T-helper 9 cell (primary cell): ENCODE measurements at places on chromosomes 1 and 21.

GRCh38 chr1:25807480-25808390 is 7.7 kb downstream of the SELENON start:
- DNase-seq = no peak

- DNase-seq = no peak
Observed at GRCh38 chr1:180043785-180044184, 89.2 kb downstream of the CEP350 start.

DNA sequence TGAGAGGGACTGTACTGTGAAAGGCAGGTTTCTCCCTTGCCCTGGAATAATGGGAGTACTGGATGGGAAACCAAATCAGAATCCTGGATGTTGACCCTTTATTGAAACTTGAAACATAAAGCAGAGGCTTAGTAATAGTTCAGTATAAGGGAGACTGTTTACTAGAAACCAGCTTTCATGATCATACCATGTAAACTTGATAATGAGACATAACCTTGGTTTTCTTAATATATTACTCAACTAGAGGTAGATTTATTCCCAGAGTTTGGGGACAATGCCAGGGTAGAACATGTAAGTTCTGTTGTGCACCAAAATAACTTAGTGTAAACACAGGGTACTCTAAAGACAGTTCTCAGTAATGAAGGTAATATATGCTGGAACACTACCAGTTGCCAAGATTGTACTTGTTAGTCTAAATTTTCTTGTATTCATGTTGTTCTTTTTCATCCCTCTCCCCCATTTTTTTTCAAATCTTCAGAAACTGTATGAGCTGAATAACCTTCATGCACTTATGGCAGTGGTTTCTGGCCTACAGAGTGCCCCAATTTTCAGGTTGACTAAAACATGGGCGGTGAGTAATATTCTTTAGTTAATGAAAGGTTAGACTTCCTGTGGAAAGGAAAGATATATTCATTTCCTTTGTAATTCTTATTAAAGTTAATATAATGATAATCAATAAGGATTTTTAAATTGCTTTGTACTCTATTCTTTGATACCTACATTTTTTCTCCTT is 49.6 kb downstream of the ANGPTL1 start:
- no peak for DNase-seq

DNA sequence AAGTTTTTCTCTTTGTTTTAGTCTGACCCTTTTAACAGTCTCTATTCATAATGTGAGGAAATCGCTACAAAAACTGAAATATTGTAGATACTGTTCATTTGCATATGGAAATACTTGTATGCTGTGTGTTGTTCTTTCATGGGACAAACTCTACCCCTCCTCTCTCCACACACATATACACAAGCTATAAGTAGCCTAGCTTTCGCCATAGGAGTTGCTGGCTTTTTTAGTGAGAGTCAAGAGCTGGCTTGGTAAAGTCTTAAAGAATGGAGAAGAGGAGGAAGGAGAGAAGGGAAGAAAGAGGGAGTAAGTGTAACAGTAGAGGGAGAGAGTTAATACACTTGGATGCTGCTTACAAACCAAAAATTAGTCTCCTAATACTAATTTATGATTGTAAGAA is 115.6 kb downstream of the RABGAP1L start:
- no peak for DNase-seq

DNA sequence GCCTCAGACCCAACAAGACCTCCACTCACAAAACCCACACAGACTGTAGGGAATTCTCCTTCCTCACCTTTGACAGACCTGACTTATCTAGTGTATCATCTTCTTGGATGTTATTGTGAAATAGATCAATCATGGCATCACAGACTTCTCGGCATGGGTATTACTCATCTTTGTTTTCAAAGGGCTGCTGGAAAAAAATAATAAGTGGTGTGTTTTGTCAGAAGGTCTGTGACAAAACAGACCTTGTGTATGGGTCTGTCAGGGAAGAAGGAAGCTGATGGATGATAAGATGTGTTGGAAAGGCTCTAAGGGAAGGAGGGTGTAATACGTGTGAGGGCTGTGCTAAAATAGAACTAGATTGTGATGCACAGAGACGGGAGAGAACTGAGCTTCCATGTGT is 13.9 kb upstream of the S100A7 start:
- DNase-seq = no peak

- DNase-seq = no peak
Observed at GRCh38 chr1:65027666-65028358, 61.5 kb upstream of the JAK1 start.

DNA sequence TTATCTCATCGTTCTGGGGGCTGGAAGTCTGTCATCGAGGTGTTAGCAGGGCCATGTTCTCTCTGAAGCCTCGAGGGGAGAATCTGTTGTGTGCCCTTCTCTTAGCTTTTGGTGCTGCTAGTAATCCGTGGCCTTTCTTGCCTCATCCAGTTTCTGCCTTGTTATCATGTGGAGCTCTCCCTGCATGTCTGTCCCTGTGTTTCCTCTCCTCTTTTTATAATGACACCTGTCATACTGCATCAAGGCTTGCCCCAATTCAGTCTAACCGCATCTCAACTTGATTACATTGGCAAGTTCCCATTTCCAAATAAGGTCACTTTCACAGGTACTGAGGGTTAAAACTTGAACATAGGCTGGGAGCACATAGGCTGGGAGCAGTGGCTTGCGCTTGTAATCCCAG is 82.6 kb upstream of the CNIH3 start:
- DNase-seq = no peak

DNA sequence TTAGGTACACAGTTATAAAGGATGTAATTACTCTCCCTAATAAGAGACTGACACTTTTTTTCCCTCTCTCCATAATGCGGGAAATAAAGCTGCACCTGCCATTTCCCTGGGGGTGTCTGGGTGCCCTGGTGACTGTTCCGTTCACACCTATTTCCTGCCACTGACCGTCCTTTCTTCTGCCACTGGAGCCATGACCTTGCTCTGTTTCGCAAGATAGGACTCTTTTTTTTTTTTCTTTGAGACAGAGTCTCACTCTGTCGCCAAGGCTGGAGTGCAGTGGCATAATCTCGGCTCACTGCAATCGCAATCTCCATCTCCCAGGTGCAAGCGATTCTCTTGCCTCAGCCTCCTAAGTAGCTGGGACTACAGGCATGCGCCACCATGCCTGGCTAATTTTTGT is 66.1 kb upstream of the SERBP1 start:
- no peak for DNase-seq

DNA sequence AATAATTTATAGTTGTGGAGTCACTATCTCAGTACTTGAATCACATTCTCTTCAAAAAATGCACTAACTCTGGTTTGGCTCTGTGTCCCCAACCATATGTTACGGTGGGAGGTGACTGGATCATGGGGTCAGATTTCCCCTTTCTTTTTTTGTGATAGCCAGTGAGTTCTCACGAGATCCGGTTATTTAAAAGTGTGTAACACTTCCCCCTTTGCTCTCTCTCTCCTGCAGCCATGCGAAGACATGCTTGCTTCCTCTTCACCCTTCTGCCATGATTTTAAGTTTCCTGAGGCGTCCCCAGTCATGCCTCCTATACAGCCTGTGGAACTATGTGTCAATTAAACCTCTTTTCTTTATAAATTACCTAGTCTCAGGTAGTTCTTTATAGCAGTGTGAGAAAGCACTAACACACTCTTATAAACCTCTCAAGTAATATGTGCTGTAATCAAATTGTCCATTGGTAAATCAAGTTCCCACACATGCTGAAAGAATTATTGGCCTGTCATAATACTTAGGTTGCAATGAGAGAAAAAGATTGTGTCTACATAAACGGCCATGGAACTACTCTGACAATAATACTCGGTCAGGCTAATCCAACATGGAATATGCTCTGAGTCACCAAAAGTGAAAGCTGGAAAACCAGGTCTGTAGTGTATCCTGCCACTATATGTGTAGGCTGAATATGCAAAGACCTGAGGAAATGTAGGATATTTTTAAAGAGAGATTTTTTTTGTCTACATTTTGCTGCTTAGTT is 107.5 kb downstream of the SLC44A5 start:
- DNase-seq = no peak
